ENCODE measurements at places on chromosomes 1 and 21. TPM values are rescaled to one million over a fixed set of nuclear protein-coding genes. Genes with fewer than 3 reads are reported as not detected.

GRCh38 chr21:42124826-42125570 is 53.9 kb downstream of the UMODL1 start:
- no peak for DNase-seq

GRCh38 chr1:171220081-171220420 is 28.2 kb upstream of the FMO1 start:
- DNase-seq: peak; percentile 22

GRCh38 chr1:185776522-185776921 is 42.3 kb downstream of the HMCN1 start:
- no peak for DNase-seq

Gene XCL1
- not detected for total RNA-seq

Gene OR6K3
- total RNA-seq: not detected

Gene NR0B2
- total RNA-seq: not detected

DNA sequence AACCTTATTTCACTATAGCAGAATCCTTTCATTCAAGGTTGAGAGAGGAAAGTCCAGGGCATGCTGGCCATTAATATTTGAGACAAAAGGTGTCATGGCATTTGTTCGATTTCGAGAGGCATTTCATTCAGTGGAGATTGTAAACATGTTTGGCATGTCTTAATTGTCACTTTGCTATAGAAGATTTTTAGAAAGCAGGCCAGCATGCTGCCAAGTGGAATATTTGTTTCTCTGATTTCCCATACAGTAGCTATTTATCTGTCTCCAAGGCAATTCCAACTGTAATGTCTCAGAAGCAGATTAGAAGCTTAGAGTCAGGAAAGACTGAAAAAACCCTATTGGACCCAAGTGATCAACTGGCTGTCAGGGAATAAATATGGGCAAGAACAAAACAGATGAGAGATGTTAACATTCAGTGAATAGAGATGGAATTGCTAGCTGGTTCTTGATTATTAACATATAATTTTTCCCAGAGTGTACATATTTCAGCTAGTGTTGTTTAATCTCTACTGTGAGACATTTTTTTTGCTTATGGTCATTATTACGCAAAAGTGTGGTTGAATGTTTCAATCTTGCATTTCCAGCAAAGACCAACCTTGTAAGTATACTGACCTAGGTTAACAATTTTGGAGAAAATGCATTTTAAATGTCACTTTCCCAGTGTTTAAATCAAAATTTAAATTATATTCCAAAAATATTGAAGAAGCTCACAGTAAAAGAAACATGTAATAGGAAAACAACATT is 174.6 kb downstream of the KCNK2 start:
- DNase-seq: no peak

DNA sequence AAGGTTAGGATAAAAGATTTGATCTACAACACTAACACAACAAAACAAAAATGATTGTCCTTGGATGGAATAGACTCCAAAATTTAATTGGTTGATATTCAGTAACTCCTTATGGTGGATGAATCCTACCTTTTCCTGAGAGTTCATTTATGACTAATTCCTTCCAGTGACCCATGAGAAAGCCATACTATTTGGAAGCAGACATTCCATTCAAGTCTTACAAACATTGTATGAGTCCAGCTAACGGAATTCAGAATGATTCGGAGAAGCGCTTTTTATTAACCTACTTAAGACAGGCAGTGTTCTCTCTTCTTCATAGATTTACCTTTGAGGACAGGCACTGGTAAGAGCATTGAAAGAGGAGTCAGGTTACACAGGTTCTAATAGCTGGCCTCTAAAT is 155.6 kb upstream of the ZNF648 start:
- peak; percentile 23 for DNase-seq

Data from epithelial cell of proximal tubule (primary cell).